NCI-H446 treated with DMSO at 0.1 percent for 48 hours (cell line): ENCODE measurements at places on chromosomes 12 and 14.

DNA sequence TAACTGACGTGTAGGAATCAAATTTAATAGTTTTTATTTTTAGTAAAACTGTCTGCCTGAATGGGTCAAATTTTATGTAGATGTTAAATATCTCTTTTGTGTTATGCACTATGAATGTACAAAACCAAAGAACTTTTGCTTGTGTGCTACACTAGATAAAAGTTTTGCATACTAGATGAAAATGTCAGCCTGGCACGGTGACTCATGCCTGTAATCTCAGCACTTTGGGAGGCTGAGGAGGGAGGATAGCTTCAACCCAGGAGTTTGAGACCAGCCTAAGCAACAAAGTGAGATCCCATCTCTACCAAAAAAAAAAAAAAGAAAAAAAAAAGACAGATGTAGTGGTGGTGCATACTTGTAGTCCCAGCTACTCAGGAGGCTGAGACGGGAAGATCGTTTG is 11.1 kb downstream of the AEBP2 start:
- no peak for DNase-seq

- DNase-seq: no peak
These were observed 1.9 kb upstream of the KRT18 start for GRCh38 chr12:52946797-52947547.

- no peak for DNase-seq
These were observed 619.4 kb downstream of the CCER1 start for GRCh38 chr12:90335566-90335965.

GRCh38 chr12:32609966-32610365 is 69.1 kb upstream of the DNM1L start:
- DNase-seq: no peak

DNA sequence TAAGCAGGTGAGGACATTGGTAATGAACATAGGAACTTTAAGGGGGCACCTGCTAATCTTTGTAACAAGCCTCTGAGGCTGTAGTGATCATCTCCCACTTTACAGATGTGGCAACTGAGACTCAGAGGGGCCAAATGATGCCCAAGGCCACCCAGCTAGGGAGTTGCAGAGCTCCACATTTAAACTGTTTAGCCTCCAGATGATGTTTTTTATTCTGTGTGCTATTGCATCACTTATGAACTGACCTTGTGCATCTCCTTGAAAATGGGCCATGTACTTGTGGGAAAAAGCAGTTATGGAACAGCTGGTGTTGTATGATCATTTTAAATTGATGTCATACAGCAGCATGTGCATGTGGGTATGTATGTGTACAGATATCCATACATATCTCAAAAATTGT is 41.4 kb downstream of the TPCN1 start:
- DNase-seq: no peak

DNA sequence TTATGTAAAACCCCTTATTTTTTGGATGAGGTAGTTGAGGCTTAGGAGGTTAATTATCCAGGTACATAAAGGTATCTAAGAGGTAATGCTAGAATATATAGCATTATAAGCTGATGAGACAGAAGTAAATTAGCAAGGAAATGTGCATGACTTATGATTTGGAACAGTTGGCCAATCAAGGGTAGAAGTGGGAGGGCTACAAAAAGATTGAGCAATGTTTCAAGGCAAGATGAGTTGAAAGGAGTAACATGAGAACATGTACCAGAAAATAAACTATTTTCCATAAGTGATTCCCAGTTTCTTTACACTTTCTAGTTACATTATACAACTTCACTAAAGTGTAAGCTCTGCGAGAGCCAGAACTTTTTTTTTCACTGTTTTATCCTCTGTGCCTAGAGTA is 290.9 kb downstream of the LRIG3 start:
- DNase-seq: no peak

DNA sequence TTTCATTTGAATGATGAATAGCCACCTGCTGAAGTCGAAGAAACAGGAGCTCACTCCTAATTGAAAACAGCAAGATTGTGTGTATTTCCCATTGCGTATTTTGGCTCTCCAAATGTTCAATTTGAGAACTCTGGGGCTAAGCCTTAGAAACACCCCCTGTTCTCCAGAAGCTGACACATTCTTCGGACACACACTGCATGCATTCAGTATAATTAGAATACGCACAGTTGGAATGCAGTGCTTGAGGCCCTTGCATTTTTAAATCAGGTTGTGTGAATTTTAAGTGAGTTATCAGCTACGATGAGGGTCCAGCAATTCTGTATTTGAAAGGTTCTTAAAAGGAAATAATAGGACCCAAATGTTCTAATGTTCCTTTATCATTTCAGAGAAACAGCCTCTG is 103.8 kb downstream of the PRKD1 start:
- DNase-seq: peak; percentile 43

GRCh38 chr14:51205486-51205885 is 34.6 kb upstream of the TMX1 start:
- no peak for DNase-seq

- DNase-seq: no peak
These were observed 196.4 kb upstream of the FOXN3 start for GRCh38 chr14:89613260-89614008.

DNA sequence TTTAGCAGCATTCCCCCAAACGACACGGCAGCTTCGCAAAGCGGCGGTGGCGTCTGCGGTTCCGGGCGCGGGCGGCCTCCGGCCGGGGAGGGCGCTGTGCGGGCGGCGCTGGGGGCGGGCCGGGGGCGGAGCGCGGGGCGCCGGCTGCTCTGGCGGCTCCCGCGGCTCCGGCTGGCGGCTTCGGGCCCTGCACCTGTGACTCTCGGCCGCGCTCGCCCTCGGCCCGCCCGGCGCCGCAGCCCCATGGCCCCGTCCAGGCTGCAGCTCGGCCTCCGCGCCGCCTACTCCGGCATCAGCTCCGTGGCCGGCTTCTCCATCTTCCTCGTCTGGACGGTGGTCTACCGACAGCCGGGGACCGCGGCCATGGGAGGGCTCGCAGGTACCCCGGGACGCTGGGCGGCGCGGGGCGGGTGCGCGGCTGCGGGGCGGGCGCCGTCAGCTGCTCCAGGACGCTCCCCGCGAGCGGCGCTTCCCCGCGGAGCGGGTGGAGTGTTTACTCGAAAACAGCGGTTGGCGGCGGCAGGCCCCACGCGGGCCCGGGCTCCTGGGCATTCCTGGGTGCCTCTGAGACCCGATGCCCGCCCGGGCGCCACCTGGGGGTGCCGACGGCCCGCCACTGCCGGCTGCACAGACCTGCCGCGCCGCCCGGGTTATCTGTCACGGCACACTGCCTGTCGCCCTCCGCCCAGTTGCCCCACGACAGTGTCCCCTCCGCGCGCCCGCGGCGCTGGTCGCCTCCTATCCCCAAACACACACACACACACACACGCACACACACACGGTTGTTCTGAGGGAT is at the start of gene SLC48A1:
Gene SLC48A1, plus strand, starts transcription at position 177 of the 796 bp plus-strand sequence. Its CDS starts 67 bp downstream, at position 244.
- DNase-seq: peak; percentile 44

- no peak for DNase-seq
These were observed 96.9 kb upstream of the FGD4 start for GRCh38 chr12:32302218-32303173.

DNA sequence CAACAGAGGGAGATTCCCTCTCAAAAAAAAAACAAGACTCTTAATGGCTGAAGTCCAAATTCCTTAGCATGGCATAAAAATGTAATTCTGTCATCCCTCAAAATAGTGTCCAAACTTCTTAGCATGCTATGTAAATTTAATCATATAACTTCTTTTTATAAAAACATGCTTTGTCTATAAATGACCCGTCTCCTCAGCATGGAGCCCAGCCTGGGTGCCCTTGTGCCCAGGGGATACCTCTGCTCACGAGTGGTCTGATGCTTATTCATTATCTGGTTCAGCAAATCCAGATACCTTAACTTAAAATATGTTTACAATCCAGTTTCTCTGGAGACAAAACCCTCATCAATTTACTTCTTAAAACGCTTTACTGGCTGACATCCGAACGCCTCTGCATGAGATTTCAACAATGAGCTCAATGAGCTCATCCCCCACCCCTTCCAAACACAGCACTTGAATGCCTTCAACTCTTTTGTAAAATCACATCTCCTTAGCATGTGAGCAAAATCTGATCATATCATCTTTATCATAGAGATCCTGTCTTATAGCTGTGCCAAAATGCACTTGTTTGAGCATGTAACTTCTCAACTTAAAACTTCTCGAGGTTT is 15.7 kb downstream of the RTL1 start:
- DNase-seq: no peak

GRCh38 chr12:13205809-13206559 is 9.5 kb downstream of the EMP1 start:
- DNase-seq: no peak

DNA sequence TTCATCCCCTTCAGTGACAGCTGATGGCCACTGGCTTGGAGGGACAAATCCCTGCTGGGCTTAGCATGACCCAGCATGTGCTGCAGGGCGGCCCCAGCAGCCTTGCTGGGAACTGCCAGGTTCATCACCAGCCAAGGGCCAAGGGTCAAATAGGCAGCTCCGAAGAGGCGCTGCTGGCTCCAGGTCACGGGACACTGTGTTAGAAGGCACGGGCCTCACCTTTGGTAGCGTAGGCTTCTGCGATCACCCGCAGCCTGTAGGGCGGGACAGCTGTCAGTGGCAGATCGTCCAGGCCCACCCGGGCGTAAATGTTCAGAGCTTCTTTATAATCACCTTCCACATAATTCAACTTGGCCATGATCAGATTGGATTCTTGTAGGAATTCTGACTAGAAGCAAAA is 35.7 kb downstream of the TTC7B start:
- DNase-seq: no peak

- peak; percentile 91 for DNase-seq
These were observed at the start of gene RHEBL1 for GRCh38 chr12:49069507-49070346. Gene RHEBL1 (minus strand): TSS chr12:49069979. CDS start chr12:49069785, 194 bp downstream.

DNA sequence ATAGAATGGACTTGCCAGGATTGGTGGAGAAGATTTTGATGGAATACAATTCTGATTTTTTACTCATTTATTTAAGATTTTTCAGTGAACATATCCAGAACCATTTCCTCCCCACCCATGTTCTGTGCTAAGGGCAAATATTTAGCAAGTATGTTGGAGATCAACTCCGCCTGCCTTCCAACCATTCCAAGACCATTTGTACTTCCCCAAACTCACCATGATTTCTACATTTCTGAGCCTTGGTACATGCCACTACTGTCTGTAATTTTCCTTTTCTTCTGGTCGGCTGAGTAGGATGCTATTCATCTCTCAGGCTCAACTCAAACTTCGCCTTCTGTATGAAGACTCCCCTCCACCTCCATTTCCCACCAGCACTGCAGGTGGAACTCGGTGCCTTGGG is 150.6 kb downstream of the NTF3 start:
- DNase-seq: no peak

- DNase-seq: no peak
These were observed 25.9 kb downstream of the DUSP6 start for GRCh38 chr12:89326239-89327040.

GRCh38 chr12:122265886-122266229 is 436 bp downstream of the VPS33A start:
- no peak for DNase-seq

DNA sequence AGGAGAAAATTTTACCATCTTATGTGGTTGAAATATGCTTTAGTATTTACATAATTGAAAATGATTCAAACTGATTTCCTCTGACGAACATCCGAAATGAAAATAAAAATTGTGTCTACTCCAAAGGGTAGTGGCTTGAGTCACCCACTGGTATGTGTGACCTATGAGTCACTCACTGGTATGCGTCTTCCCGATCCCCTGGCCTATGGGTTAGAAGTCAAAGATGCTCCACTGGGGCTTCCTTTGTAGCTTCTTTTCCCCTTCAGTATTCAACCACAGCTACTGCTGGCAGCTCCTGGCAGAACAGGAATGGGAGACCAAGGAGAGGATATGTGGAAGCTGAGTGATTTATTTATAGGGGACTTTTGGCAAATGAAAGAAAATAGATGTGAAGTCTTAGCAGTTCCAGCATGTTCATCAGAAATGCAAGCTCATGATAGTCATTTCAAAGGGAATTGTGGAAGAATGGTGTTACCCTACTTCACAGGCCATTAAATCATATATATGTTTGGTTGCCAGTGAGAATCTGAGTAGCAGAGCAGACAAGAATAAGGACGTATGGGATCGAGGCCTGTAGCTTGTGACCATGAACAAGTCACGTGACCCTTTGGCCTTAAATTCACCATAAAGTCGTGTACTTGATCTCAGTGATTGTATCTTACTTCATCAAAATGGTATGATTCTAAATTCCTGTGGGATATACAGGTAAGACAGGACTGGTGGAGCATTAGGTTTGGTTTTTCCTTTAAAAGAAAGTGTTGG is 108.3 kb downstream of the CRADD start:
- DNase-seq: no peak

GRCh38 chr14:29176876-29177275 is 410.3 kb downstream of the FOXG1 start:
- no peak for DNase-seq

GRCh38 chr14:69355607-69356281 is 42.4 kb downstream of the ERH start:
- peak; percentile 66 for DNase-seq

DNA sequence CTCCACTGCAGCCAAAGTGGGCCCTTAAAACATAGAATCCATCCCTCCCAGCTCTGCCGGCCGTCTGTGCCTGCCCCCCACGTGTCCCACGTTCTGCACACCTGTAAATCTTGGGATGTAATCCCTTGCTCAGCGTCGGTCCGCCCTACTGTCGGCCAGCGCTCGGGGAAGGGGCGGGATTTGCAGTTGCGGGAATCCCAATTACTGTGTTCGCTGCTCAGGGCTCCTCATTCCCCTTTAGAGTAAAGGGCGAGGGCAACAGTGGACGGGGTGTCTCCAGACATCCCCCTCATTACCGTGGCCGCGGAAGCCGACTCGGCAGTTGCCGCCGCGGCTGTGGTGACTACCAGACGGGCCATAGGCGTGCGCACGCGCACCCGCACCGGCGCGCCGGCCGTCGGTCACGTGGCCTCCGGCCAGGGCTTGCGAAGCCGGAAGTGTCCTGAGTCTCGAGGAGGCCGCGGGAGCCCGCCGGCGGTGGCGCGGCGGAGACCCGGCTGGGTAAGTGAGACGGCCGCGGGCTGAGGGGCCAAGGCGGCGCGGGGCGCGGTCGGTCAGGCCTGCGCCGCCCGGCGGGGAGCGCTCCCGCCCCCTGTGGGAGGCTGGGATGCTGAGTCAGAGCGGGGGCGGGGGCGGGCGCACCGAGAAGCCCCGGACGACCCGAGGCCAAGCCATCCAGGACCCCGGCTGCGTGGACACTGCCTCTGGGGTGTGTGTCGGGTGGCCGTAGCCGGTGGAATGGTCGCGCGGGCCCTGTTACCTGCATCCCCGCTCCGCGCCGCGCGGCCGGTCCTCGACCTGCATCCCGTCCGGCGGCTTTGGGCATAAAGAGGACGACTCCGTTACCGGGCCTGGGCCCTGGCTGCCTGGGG is at the start of gene TBK1:
Gene TBK1, plus strand, starts transcription at position 434 of the 872 bp plus-strand sequence. CDS start 3,751 bp downstream, outside the sequence.
- DNase-seq: peak; percentile 42
